ENCODE measurements at places on chromosomes 5 and 9. TPM values are rescaled to one million over a fixed set of nuclear protein-coding genes. Genes with fewer than 3 reads are reported as not detected.
A peak's percentile ranks its signal among the peaks of the same experiment; 100 is the strongest.

FOXD4 gene
- total RNA-seq, result 0.30 TPM

TAF11L10 gene
- not detected for total RNA-seq

NRG2 gene
- total RNA-seq, result 1.4 TPM

GARNL3 gene
- total RNA-seq, result 10.5 TPM

MYMK gene
- not detected for total RNA-seq

SLC6A18 gene
- not detected for total RNA-seq

RMRP gene
- 3,174 TPM for total RNA-seq

GRCh38 chr5:55413644-55414043 is 105.9 kb downstream of the MTREX start:
- peaks cover 3% of the 10 kb centered on the region for H3K4me1 ChIP-seq
- H3K27me3 ChIP-seq, result no peaks in the 10 kb centered on the region
- no peak overlapping the region for H3K27ac ChIP-seq
- H3K36me3 ChIP-seq, result no peaks in the 10 kb centered on the region
- H3K4me3 ChIP-seq, result no peak overlapping the region

GRCh38 chr5:150113047-150113744 is 26.8 kb upstream of the CSF1R start:
- no peak overlapping the region for H3K4me3 ChIP-seq
- peaks cover 18% of the 10 kb centered on the region for H3K4me1 ChIP-seq
- peak overlapping the region; percentile 64 for H3K27ac ChIP-seq
- H3K27me3 ChIP-seq, result no peaks in the 10 kb centered on the region

Data from hepatocyte (in vitro differentiated cells).